ENCODE measurements at places on chromosomes 16 and 17. TPM values are rescaled to one million over a fixed set of nuclear protein-coding genes. Genes with fewer than 3 reads are reported as not detected.

Gene ITGAD
- total RNA-seq: under 0.01 TPM

Gene TBC1D3
- total RNA-seq: not detected

Gene PYCARD
- 93.3 TPM for total RNA-seq

Gene RNF43
- 0.42 TPM for total RNA-seq

Gene KCNG4
- not detected for total RNA-seq

Gene ERCC4
- 8.1 TPM for total RNA-seq

Gene CNGB1
- total RNA-seq: not detected

Gene TNP2
- not detected for total RNA-seq

Gene AMDHD2
- total RNA-seq: 49.7 TPM

Gene TMEM235
- not detected for total RNA-seq

Gene SGCA
- total RNA-seq: not detected

Gene SLC13A2
- total RNA-seq: not detected

Gene ITGB3
- total RNA-seq: 66.3 TPM

Gene MYO1C
- 12.1 TPM for total RNA-seq

Gene BRICD5
- total RNA-seq: 0.84 TPM

Gene RTN4RL1
- not detected for total RNA-seq

Gene TEX14
- 0.31 TPM for total RNA-seq

Gene NPB
- total RNA-seq: 0.10 TPM

Gene STAC2
- total RNA-seq: not detected

Gene CCL1
- not detected for total RNA-seq

Gene FAM222B
- total RNA-seq: 15.1 TPM

Gene MRPL28
- total RNA-seq: 19.9 TPM

Gene NPIPA7
- total RNA-seq: not detected

Gene ATP2C2
- total RNA-seq: not detected

Gene MYH8
- total RNA-seq: not detected

Gene SEC14L5
- total RNA-seq: 1.6 TPM

Gene CES3
- total RNA-seq: 0.63 TPM

Gene KRTAP2-1
- not detected for total RNA-seq

Gene KRT17
- total RNA-seq: 0.42 TPM

Gene CAPN15
- 31.2 TPM for total RNA-seq

Gene TMEM92
- not detected for total RNA-seq

Gene ZSCAN10
- total RNA-seq: under 0.01 TPM

Gene DNAH9
- total RNA-seq: under 0.01 TPM

Gene GCGR
- not detected for total RNA-seq

Gene KRT20
- total RNA-seq: not detected
